ENCODE measurements at places on chromosomes 1 and 21. TPM values are rescaled to one million over a fixed set of nuclear protein-coding genes. Genes with fewer than 3 reads are reported as not detected.

Gene MAP10
- 2.0 TPM for total RNA-seq

Gene KIF17
- 11.8 TPM for total RNA-seq

Gene FCRL1
- total RNA-seq, result not detected

Gene OR2T11
- not detected for total RNA-seq

Gene SFN
- total RNA-seq, result not detected

Gene RCSD1
- 0.96 TPM for total RNA-seq

Gene C8B
- not detected for total RNA-seq

Gene HEYL
- total RNA-seq, result 0.38 TPM

Gene OR2T35
- total RNA-seq, result not detected

Gene GPR89B
- 7.8 TPM for total RNA-seq

Gene GPATCH3
- total RNA-seq, result 6.5 TPM

Gene KANK4
- total RNA-seq, result not detected

Gene LEFTY1
- total RNA-seq, result not detected

Gene EPS8L3
- total RNA-seq, result under 0.01 TPM

Gene ACKR1
- total RNA-seq, result 0.10 TPM

Gene FAM151A
- not detected for total RNA-seq

Gene RHD
- total RNA-seq, result not detected

Gene NBPF10
- 0.38 TPM for total RNA-seq

Gene MATN1
- under 0.01 TPM for total RNA-seq

Gene CCT8
- total RNA-seq, result 253 TPM

Gene OR13G1
- not detected for total RNA-seq

Gene RNU1-4
- under 0.01 TPM for total RNA-seq

Gene RC3H1
- total RNA-seq, result 43.1 TPM

Gene OR2L5
- not detected for total RNA-seq

Gene DDX20
- 25.5 TPM for total RNA-seq

Gene FCGR3A
- not detected for total RNA-seq

Gene FRRS1
- 3.9 TPM for total RNA-seq

Gene KRTAP19-8
- total RNA-seq, result not detected

Gene LYPD8
- not detected for total RNA-seq

Gene BRDT
- total RNA-seq, result not detected

Gene UQCRH
- total RNA-seq, result 330 TPM

Gene NPHS2
- not detected for total RNA-seq

Gene KRTAP19-3
- not detected for total RNA-seq

Gene MSH4
- total RNA-seq, result 0.10 TPM

Gene LCE3E
- not detected for total RNA-seq

Gene OR6N1
- total RNA-seq, result not detected

Gene PAX7
- total RNA-seq, result not detected

Gene SH3GLB1
- total RNA-seq, result 68.3 TPM

Gene SDHB
- 96.0 TPM for total RNA-seq

Gene TMPRSS15
- not detected for total RNA-seq

Gene GPR37L1
- not detected for total RNA-seq

Gene GBP2
- total RNA-seq, result 66.5 TPM

Gene PROK1
- not detected for total RNA-seq

Gene TMCO4
- 12.7 TPM for total RNA-seq

Gene NR0B2
- not detected for total RNA-seq

Gene RIPPLY3
- total RNA-seq, result not detected

Gene PRAMEF1
- total RNA-seq, result not detected

Gene KRTAP11-1
- total RNA-seq, result not detected

Gene CCDC24
- 2.5 TPM for total RNA-seq

Gene SMIM11
- total RNA-seq, result 8.8 TPM

Gene ARHGEF11
- total RNA-seq, result 32.7 TPM
